ENCODE measurements at places on chromosomes 16 and 17.
A peak's percentile ranks its signal among the peaks of the same experiment; 100 is the strongest.

DNA sequence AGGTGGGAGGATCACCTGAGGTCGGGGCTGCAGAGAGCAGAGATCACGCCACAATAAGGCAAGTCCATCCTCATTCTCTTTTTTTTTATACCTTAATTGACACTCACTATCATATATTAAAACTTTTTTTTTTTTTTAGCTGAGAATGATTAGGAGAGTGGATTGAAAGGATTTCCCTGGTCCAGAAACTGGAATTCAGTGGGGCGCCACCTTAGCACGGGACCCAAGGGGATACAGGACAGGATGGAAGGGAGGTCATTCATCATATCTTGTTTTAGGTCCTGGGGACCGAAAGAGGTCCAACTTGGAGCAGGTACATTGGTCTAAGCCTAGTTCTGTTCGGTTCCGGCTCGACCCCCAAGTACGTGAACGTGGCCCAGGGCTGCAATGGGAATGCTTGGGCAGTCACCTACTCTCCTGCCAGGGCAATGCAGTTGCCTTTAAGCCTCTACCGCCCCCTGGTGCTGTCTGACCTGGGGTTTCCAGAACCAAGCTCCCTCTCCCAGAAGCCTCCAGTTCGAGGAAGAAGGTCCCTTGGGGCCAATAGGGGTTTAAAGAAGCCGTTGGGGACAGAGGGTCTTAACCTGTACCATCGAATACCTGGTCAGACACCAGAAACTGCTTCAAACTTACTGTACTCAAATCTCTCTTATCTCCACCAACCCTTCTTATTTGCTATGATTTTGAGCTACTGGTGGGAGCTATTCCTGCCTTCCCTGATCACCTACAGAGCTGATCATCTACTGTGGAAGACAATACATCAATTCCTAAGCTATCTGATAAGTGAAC, 19.9 kb upstream of the GPATCH8 start:
- DNase-seq = no peak

GRCh38 chr17:68878226-68878885, 76.8 kb downstream of the ABCA8 start:
- no peak for DNase-seq

- DNase-seq = no peak
Observed at GRCh38 chr16:69531988-69532387, 33.8 kb upstream of the NFAT5 start.

GRCh38 chr17:9801505-9801904, 10.1 kb upstream of the DHRS7C start:
- DNase-seq = no peak

GRCh38 chr16:56743840-56744239, 13.9 kb downstream of the NUP93 start:
- no peak for DNase-seq

DNA sequence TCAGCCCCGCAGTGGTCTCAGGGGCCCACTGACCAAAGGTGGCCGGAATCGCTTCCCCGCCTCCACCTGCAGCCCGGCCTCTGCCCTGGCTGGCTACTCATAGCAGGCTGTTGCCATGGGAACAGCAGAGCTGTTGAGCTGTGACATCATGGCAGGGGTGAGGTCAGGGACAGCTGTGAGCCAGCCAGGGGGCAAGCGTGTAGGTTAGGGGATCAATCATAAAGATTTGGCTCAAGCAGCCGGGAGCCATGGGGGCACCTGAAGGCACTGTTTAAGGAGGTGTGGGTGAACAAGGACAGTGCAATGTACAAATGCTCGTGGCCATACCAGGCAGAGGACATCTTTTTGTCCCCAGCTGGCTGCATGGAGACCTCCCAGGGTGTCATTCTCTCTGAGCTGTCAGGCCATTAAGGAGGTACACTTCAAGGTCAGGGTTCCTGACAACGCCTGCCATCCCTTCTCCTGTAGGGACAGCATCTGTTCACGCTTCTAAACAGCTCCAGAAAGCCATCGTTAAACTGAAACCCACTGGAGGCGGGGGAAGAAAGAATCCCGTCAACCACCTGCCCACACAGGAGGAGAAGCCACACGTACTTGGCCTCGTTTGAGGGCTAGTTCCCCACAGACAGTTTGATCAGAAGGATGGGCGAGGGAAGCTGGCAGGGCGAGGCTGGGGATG, at the start of gene CEP295NL:
Gene CEP295NL (minus strand): TSS at position 101 of the 679 bp plus-strand sequence. CDS start 1,373 bp downstream, outside the sequence.
- no peak for DNase-seq

GRCh38 chr17:65271296-65271695, 134.1 kb downstream of the RGS9 start:
- no peak for DNase-seq

GRCh38 chr17:33121272-33121671, 129.6 kb downstream of the SPACA3 start:
- no peak for DNase-seq

GRCh38 chr17:82734987-82735866, at the start of gene FN3K:
Gene FN3K (plus strand): TSS chr17:82735615. CDS start chr17:82735637, 22 bp downstream.
- DNase-seq = peak; percentile 74

DNA sequence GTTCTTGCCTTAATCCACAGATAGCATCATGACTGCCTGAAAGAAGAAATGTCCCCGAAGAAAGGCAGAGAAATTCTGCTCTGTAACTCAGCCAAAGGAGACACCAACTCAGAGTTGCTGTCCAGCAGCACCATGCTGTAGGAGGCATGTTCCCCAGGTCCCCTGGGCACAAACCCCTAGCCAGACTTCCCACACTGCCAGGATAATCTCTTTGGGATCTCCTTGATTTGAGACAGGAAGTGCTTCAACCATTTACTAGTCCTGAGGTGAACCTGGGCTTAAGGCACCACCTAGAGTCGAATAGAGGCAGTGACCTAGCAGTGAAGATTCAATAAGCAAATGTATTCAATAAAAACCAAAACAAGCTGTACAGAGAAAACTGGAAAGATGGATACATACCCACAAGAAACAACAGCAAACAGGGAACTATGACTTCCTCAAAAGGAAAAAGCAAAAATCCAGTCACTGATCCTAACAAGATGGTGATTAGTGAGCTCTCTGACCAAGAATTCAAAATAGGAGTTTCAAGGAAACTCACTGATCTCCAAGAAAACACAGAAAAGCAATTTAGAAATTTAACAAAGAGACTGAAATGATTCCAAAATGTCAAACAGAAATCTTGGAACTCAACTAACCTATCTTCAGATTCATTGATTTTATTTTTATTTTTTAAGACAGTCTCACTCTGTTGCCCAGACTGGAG, 5.7 kb downstream of the OR4D2 start:
- no peak for DNase-seq

GRCh38 chr17:33451221-33451620, 158.1 kb upstream of the ASIC2 start:
- DNase-seq = no peak

- DNase-seq = no peak
Observed at GRCh38 chr17:44200478-44201155, 933 bp upstream of the ATXN7L3 start.

GRCh38 chr17:76943202-76943601, 75.0 kb downstream of the MGAT5B start:
- DNase-seq = no peak

DNA sequence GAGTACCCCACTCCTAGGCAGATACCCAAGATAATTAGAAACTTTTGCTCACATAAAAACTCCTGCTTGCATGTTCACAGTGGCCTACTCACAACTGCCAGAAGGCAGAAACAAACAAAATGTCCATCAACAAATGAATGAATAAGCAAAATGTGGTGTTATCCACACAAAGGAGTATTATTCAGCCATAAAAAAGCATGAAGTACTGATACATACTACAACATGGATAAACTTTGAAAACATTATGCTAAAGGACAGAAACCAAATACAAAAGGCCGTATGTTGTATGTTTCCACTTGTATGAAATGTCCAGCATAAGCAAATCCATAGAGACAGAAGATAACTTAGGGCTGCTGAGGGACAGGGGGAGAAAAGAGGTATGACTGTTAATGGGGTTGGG, 1.9 kb downstream of the HSDL1 start:
- DNase-seq = no peak
